ENCODE measurements at places on chromosomes 11 and 22. TPM values are rescaled to one million over a fixed set of nuclear protein-coding genes. Genes with fewer than 3 reads are reported as not detected.

ARVCF gene
- polyA plus RNA-seq = 40.6 TPM

GPHA2 gene
- not detected for polyA plus RNA-seq

TUBA8 gene
- 23.3 TPM for polyA plus RNA-seq

KBTBD4 gene
- polyA plus RNA-seq = 12.9 TPM

DNA sequence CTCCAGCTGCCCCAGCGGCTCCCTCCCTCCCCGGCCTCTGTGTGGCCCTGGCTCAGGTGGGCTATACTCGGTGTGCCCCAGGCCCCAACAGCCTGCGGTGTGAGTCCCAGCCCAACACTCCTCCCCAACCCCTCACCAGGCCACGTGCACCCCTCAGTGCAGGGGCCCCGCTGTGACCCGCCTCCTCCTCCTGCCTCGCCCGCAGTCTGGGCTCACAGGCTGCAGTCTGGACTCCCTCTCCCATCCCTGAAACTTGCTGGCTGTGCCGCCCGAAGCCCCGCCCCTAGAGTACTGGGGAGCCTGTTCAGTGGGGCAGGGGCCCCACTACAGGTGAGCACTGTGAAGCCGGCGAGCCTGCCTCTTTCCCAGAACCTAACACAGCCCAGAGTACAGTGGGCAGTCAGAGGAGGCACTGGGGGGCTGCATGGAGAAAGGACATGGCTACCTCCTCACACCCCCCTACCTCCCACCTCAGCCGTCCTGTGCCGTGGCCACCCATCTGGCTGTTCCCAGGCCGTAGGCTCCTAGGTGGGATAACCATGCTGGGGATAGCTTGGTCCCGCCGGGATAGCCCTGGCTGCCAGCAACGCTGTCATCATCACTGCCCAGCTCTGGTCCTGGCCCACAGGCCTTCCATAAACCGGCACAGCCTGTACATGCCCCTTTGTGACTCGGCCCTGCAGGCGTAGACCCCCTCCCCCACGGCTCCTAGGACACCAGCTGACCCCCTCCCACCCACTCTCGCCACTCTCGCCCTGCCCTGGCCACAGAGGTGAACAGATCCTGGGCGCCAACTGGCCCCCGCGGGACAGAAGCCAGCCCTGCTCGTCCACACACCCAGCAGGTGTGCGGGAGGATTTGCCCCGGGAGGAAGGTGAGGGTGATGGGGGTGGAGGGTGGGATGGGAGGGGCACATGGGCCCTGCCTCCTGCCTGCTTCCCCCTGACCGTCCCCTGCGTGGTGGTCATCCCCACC, 29.7 kb downstream of the CELSR1 start:
- DNase-seq = no peak

DNA sequence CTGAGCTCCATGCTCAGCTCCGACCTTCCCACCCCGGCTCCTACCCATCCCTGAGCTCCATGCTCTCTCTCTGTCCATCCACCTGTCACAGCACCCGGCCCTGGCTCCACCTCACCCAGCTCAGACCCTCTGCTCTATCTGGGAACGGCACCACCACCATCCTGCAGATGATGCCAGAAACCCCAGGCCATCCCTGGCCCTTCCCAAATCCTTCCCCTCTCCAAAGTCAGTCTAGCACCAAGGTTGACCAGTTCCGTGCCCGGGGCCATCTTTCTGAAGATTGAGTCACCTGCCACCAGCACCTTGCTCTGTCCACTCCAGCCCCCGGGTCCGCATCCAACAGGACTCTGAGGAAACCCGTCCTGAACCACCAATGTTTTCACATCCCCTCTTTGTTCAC, 969.6 kb downstream of the BRD1 start:
- DNase-seq = no peak

DNA sequence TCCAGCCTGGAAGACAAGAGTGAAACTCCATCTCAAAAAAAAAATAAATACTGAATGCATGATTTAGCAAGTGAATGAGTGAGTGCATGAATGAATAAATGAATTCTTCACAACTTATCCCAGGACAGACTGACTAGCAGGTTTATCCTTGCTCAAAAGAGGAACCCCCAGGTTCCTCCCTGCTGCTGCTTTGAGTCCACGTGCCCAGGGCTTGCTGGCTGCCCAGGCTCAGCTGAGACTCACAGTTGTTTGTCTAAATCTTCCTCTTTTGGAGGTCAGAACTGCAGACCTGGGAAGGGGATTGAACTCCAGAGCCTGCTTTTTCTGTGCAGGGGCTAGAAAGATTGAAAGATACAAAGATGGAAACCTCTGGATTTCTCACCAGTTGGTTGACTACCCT, 117.4 kb upstream of the TMEM45B start:
- DNase-seq = no peak

DNA sequence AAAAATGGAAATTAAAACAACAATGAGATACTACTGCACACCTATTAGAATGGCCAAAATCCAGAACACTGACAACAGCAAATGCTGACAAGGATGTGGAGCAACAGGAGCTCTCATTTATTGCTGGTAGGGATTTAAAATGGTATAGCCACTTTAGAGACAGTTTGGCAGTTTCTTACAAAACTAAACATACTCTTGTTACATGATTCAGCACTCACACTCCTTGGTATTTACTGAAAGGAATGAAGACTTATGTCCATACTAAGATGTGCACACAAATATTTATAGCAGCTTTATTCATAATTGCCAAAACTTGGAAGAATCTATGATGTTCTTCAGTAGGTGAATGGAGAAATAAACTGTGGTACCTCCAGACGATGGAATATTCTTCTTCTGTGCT, 40.8 kb downstream of the PGM2L1 start:
- DNase-seq = no peak

DNA sequence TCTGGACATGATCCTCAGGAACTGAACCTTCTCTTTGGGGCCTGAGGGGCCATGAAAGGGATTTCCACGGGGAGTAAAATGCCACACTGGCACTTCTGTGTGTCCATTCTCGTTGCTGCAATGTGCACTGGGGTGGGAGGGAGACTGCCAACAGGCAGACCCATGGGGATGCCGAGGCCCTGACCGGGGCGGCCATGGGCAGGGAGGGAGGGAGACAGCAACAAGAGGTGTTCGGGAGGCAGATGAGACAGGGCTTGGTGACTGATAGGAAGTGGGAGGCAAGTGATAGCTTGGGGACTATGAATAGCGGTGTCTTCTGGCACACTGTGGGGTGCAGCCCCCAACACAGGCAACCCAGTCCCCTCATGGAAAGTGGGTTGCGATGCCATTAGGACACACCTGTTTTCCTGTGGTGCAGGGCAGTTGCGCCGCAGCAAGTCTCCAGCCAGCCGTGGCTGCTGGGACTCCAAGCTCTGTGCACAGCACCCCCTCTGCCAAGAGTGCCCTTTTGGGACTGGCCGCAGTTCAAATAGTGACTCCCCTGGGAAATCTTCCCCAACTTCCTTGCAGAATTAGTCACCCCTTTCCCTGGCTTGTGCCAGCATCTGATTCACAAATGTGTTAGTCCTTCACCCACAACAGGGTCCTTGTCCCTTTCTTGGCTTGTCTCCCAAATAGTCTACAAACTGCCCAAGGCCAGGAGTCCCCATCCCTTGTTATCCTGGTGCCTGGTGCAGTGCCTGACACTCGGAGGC, 88.8 kb downstream of the CHST1 start:
- DNase-seq = no peak

DNA sequence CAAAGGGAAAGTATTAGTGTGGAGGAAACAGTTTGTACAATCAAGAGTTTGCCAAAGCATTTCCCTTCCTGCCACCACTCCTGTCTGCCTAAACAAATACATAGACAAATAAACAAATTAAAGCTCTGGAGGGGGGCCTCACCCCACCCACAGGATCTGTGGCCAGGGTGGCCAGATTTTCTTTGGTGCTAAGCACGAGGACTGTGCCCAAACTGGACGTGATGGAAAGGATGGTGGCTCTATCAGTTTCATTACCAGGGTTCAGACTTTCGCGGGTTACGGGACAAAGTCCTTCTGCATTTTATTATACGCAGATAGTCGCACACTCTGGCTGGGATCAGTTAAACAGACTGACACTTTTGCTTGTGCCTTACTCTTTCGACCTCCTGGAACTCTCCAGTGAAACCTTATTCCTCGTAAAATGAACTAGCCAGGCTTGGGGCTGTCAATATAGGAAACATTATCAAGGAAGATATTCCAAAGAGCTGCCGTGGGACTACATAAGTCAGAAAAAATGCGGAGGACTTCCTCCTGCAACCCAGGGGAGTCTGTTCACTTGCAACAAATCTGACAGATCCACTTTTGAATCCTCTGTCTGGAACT, 11.2 kb downstream of the BARX2 start:
- peak; percentile 43 for DNase-seq

GRCh38 chr22:24521791-24522245, 26.7 kb downstream of the UPB1 start:
- DNase-seq = no peak

GRCh38 chr22:24091551-24092420, 80.7 kb downstream of the CABIN1 start:
- no peak for DNase-seq

Measured in muscle of back (tissue), 13 donors.